ENCODE measurements at places on chromosomes 16 and 17.

- DNase-seq = no peak
Observed at GRCh38 chr16:48347980-48348379, 37.2 kb downstream of the SIAH1 start.

- no peak for DNase-seq
Observed at GRCh38 chr17:76635659-76636360, 7.7 kb downstream of the ST6GALNAC1 start.

DNA sequence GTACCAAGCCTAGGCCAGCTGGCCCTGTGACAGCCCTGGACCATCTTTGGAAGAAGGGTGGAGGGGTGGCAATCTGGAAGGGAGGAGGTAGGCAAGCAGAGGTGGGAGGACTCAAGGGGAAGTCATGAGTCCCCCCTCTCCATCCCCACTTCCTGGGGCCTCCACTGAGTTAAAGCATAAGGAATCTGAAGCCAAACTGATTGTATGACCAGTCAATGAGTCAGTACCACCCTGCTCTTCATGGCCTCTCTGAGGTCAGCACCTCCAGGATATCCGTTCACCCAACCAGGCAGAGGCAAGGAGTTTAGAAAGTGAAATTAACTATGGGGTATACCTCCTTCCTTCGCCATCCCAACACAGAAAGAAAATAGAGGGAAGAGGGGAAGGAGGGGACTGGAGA, 272.7 kb downstream of the SOX9 start:
- DNase-seq = no peak

GRCh38 chr17:65366102-65366844, 195.2 kb downstream of the AXIN2 start:
- DNase-seq = no peak

DNA sequence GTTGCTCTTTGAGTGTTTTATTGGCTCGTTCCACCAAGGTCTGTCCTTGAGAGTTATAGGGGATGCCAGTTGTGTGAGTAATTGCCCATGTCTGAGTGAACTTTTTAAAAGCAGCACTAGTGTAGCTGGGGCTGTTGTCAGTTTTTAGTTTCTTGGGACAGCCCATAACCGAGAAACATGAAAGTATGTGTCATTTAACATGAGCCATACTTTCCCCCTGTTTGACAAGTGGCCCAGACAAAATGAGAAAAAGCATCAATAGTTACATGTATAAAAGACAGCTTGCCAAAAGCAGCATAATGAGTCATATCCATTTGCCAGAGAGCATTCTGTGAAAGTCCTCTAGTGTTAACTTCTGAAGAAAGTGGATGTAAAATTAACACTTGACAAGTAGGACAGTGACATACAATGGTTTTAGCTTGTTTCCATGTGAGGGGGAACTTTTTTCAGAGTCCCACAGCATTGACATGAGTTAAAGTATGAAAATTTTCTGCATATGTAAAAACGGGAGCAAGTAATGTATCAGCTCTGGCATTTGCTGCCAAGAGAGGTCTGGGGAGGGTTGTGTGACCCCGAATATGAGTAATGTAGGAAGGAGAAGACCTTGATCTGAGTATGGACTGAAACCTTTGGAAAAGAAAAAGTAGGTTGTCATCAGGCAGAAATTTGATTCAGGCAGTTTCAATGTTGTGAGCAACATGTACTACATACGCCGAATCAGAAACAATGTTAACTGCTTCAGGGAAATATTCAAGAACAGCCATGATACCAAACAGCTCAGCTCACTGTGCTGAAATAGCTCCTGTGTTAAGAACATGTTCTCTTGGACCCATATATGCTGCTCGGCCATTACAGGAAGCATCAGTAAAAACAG, 56.8 kb upstream of the ARL4D start:
- DNase-seq = no peak

GRCh38 chr17:79922116-79922601, 82.9 kb upstream of the CBX4 start:
- DNase-seq = no peak

- no peak for DNase-seq
Observed at GRCh38 chr17:83053021-83053681, 26.3 kb upstream of the METRNL start.

- no peak for DNase-seq
Observed at GRCh38 chr17:39951924-39952679, 10.7 kb upstream of the GSDMA start.

DNA sequence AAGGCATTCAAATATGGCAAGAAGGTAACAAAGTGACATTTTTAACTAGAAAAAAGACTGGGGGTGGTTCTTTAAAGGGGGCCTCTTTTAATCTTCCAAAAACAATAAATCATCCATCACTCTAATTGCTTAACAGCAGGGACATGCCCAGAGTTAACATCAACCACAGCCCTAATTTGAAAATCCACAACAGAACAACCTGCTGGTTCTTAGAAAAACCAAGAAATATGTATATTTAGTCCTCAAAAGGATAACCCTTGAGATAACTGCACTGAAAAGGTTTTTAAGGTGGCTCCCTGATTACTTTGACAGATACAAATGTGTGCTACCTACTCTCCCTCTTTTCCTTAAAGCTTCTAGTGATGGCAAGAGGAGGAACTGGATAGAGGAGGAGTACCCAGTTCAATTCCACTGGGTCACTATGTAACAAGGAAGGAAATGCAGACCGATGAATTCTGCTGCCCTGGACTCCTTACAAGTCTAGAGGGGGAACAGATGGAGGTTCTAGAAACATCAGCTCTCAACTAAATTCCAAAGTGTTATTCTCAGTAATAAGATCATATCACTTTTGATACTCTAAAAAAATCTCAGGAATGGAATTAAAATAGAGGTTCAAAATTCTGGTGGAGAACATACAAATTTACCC, 54.3 kb downstream of the N4BP1 start:
- no peak for DNase-seq

DNA sequence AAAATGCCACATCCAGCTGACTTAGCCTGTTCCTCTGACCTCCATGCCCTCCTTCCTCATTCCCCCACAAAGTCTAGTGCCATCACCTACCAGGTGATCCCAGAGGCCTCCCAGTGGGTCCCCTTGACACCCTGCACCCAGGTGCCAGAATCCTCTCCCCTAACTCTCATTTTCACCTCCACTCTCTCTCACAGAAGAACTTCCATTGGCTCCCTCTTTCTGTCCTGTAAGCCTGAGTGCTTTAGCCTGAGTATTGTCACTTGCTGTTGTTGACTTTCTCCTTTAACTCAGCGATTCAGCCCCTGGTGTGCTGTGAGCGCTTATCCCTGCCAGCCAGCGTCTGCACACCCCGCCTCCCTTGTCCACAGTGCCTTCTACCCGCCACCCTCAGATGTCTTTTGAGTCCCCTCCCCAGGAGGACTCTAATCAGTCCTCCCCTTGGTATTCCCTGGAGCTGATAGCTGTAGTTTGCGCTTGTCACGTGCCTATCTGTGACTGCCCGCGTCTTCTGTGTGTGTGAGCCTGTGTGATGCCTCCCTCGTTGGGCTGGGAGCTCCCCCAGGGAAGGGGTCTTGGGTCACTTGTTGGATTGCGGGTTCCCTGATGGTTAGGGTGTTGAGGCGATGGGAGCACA, 31.9 kb downstream of the ARHGAP23 start:
- DNase-seq = no peak

DNA sequence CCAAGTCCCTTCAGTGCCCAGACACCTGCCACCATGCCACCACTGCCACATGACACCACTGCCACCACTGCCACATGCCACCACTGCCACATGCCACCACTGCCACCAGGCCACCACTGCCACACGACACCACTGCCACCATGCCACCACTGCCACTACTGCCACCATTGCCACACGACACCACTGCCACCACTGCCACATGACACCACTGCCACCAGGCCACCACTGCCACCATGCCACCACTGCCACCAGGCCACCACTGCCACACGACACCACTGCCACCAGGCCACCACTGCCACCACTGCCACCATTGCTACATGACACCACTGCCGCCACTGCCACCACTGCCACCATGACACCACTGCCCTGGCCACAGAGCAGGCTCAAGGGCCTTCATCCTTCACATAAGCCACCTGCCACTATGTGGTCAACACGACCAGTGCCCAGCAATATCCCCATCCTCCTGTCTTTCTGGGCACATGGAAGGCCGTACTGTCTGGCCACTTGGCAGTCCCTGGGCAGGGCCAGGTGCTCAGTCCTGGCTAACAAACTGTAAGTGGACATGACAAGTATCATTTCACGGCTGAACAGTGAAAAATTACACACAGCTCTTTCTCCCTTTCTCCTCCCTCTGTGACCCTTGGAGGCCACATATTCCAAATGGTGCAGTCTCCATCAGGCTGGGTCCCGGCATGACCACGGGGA, 33.1 kb downstream of the ABR start:
- DNase-seq = no peak

- no peak for DNase-seq
Observed at GRCh38 chr16:88363239-88363891, 19.4 kb upstream of the ZNF469 start.

DNA sequence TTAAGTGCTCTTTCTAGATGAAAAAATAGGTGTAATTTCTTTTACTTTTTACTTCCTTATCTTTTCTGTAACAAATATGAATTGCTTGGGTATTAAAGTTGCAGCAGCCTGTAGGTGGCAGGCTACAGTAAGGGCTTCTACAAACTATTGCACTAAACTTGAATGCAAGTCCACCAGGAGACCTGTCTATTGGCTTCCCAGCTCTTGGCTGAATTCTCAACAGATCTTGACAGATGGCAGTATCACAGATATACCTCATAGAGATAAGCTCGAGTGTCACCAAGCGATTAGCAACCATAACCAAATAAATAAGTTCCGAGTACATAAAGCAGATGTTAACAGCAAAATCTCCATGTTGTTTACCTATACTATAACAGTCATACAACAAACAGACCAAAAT, 5.9 kb downstream of the BBS2 start:
- DNase-seq = peak; percentile 68

- DNase-seq = no peak
Observed at GRCh38 chr16:88337538-88337937, 45.2 kb upstream of the ZNF469 start.

DNA sequence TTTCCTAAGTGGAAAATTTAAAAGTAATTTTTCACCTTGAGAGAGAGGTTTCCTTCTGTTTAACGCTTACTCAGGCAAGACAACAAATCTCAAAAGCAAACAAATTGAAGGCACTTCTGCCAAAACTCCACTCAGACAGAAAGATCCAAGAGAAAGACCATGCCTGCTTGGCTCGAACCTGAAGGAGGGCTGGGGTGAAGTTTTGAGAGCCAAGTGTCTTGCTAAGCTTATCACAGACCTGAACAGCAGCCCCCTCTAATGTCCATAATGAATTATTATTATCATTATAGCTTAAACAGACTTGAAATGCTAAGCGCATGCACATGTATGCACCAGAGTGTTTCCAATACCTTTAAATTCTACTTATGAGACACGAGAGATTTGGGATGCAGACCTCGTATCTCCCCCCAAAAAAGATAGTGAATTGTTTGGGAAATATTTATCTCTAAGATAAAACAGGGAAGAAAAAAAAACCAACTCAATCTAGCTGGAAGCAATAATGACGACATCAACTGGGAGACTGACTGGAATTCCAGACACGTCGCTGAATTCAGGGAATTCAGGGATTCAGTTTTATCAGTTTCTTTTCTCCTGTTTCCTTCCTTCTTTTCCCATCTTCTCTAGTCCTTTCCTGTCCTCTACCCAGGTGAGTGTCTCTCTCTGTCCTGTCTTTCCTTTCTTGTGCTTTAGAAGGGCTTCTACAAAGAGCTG, 473.2 kb downstream of the RBFOX1 start:
- DNase-seq = no peak

- DNase-seq = no peak
Observed at GRCh38 chr17:42853968-42854790, 3.2 kb downstream of the AOC3 start.

GRCh38 chr16:21656795-21657768, 4.7 kb upstream of the IGSF6 start:
- peak; percentile 77 for DNase-seq

DNA sequence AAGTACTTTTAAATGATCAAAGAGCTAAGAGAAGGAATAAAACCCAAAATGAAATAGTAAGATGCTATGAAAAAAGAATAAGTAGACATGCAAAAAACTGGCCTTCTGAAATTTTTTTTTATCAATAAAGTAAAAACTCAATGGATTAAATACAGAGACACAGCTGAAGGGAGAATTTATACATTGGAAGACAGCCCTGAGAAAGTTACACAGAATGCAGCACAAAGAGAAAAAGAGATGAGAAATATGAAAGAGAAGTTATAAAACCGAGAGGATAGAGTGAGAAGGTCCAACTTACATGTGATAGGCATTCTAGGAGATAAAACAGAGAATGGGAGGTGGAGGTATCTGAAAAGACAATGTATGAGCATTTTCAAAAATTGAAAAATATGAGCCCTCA, 57.0 kb downstream of the MARF1 start:
- DNase-seq = no peak

DNA sequence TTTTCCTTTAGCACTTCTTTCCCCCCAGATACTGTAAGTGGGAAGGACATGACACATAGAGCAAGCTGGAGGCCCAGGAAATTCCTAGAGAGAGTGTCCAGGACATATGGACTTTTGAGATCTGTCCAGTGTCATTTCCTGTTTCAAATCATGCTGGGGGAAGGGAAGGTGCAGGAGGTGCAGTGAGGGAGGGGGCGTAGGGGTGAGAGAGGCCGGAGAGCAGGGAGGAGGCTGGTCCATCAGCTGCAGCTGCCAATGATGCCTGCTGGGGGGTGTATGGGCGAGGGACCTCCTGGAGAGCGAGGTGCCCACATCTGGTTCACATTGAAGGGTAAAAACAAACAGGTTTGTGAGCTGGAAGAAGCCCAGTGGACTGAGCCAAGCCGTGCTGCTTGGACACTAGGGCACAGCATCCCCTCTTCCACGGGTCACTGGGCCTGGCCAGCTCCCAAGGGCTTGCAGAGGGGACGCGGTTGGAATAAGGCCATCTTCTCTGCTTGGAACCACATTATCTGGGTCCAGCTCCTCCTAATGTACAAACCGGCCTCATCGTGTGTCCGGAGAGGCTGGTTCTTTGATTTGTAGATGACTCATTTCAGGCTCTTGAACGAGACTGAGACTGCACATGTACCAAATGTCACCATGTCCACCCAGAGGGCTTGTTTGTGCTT, 70.4 kb upstream of the SMURF2 start:
- DNase-seq = no peak

- DNase-seq = no peak
Observed at GRCh38 chr16:354291-354881, 1.9 kb upstream of the AXIN1 start.

- no peak for DNase-seq
Observed at GRCh38 chr16:3113765-3114479, 1.5 kb downstream of the ZNF205 start.
